Thoracic aorta (tissue), 2 donors: ENCODE measurements at places on chromosomes 6 and 20. TPM values are rescaled to one million over a fixed set of nuclear protein-coding genes. Genes with fewer than 3 reads are reported as not detected.

- DNase-seq: no peak
These were observed 26.6 kb downstream of the PPP1R16B start for GRCh38 chr20:38831995-38832620.

DNA sequence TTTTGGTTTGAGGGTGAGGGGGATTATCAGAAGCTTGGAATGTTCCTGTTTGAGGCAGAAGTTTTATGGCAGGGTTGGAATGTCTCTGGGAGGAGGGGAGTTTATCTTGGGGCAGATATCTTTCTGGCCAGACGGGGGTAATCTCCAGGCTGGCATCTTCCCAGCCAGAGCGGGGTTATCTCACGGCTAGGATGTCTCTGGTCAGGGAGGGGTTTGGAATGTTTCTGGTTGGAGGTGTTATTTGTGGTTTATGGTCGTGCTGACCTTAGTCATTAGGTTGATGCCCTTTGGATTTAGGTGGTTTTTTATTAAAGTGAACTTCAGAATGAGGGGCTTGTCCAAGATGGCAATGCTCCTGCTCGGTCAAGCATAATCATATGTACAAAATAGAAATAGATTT lies 14.8 kb downstream of the PGK2 start:
- DNase-seq: no peak

GRCh38 chr6:101088594-101088993 lies 207.5 kb upstream of the ASCC3 start:
- no peak for DNase-seq

GRCh38 chr20:41599699-41600104 lies 18.5 kb downstream of the CHD6 start:
- no peak for DNase-seq

Gene TRAPPC3L
- not detected for total RNA-seq

Gene WFDC5
- total RNA-seq: not detected
